ENCODE measurements at places on chromosomes 11 and 22.
A peak's percentile ranks its signal among the peaks of the same experiment; 100 is the strongest.

DNA sequence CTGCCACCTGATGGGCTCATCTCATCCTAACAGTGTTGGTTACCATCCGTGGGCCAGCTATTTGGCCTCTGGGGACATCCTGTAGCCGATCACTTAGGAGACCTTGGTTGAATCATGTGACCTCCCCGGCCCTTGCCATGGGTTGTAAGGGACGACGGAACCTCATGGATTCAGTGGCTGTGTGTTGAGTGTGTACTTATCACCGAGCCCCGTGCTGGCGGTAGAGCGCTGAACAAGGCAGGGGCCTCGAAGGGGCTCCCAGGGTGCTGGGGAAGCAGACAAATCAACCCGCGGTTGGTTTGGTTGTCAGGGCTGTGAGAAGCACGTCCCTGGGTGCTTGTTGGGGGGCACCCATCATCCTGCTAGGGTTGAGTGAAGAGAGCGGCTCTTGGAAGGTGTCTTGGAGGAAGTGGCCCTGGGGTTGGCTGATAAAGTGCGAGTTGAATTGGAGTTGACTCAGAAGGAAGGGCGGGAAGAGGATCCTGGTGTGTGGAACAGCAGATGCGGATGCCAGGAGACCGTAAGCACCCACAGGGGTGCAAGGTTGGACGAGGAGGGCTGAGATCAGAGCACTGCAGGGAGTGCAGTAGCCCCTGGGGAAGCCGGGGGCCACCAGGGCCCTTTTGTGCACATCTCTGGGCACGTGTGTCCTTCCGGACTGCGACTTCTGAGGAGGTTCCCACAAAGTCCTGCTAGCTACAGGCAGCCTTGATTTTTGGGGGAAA lies 53.6 kb downstream of the MPPED1 start:
- no peak for DNase-seq

- DNase-seq, result no peak
Observed at GRCh38 chr11:92894197-92894596, 75.3 kb upstream of the MTNR1B start.

- no peak for DNase-seq
Observed at GRCh38 chr11:2465202-2466068, 20.6 kb downstream of the KCNQ1 start.

- DNase-seq, result no peak
Observed at GRCh38 chr22:50657925-50658324, 14.7 kb upstream of the SHANK3 start.

- DNase-seq, result no peak
Observed at GRCh38 chr11:8309862-8310261, 46.2 kb upstream of the LMO1 start.

DNA sequence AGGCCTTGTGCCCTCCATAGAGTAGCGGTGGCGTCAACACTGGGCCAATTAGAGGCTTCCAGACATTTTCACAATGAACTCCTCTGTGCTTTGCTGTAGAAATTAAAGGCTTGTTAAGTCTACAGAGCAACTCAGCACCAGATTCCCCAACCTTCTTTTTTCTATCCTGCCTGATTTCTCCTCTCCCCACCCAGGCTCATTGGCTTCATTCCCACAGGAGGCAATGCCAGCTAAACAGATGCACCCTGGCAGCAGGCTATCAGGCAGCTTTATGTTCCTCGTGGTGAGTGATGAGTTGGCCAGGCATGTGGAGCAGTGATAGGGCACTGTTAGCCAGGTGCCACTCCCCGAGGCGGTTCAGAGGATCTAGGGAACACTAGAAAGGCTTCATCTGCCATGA lies 4.8 kb downstream of the DIXDC1 start:
- DNase-seq, result peak; percentile 10

- DNase-seq, result no peak
Observed at GRCh38 chr11:122405547-122406341, 249.8 kb upstream of the UBASH3B start.

GRCh38 chr22:39144101-39144767 lies 8.2 kb downstream of the CBX7 start:
- DNase-seq, result no peak

- DNase-seq, result no peak
Observed at GRCh38 chr11:115758011-115758410, 253.8 kb upstream of the CADM1 start.

GRCh38 chr11:3375552-3375951 lies 3.4 kb downstream of the ZNF195 start:
- DNase-seq, result no peak

DNA sequence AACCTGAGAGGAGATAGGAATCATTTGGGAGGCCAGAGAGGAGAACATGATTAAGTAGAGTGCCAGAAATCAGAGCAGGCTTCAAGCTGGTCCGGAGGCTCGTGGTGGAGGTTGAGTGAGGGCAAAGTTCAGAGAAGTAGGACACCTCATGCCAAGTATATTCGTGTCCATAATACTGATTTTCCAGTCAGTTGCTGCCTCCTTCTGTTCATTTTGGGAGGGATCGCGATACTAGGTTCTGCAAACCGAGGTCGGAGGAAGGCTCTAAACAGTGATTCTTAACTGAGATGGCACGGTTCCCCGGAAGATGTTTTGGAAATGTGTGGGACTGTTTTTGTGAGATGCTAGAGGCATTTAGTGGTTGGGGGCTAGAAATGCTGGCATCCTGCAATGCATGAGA lies 13.6 kb upstream of the CD3E start:
- no peak for DNase-seq

DNA sequence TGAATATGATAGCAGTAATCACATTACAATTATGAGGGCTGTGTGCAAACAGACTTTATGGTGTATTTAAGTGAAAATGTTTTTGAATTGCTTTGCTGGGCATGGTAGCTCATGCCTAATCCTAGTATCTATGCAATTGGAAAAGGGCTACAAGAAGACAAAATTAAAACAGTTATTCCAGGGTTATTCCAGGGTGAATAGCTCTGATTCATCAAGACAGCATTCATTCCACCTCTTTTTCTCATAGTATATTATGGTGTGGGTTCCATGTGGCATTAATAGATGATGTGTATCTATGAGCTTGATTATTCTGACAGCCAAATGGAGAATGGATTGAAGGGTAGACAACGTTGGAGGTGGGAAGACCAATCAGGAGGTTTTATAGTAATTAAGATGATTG lies 12.1 kb upstream of the SIDT2 start:
- DNase-seq, result no peak

DNA sequence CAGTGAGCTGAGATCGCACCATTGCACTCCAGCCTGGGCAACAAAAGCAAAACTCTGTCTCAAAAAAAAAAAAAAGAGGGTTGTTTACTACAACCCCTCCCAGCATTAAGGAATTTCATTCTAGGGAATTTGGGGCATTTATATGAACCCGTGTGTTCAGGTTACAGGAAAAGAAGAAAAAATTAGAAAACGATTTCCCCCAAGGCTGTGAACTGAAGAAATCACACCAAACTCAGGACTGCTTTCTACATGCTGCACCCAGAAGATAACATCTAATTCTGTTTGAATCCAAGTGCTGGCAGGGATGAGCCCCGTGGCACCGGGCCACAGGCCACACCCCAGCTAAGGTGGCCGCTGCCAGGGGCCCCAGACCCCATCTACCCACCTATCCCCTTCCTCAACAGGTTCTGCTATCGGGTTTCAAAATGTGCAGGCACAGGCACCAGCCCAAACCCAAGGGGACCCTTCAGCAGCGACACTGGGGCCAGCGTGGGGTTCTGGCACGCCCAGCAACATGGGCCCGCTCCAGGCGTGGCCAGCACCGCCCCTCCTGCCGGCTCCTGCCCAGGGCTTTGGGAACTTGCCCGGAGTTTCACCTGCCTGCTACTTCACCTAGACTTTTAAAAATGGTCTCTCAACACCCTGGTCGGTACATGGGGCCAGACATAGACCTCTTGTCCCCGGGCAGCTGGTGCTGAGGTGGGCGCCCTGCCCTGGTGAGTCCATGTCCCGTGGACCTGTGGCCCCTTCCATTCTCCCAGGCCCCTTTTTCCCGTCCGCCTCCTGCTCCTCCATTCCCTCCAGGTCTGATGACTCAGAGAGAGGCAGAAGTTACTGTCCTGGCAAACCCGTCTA lies 11.8 kb downstream of the CELSR1 start:
- DNase-seq, result no peak

DNA sequence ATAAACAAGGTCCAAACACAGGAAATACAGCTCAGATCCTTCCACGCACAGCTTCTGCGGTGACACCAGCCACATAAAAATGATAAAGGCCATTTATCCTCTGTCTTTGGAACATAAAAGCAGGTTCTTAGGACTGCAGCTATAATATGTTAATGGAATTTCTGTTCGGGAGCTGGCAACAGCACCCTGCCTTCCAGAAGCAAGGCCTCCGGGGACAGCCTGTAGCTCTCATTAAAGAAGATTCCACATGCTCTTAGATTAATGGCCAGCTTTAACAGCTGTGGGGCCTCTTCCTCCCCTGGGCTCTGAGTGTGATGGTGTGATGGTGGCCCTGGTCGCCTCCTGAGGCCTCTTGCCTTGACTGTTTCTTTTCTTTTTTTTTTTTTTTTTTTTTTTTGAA lies 137.3 kb downstream of the CACNA1I start:
- no peak for DNase-seq

GRCh38 chr11:74871037-74871436 lies 77.9 kb downstream of the XRRA1 start:
- DNase-seq, result no peak

GRCh38 chr11:3227568-3228444 lies 4.4 kb downstream of the MRGPRE start:
- no peak for DNase-seq

DNA sequence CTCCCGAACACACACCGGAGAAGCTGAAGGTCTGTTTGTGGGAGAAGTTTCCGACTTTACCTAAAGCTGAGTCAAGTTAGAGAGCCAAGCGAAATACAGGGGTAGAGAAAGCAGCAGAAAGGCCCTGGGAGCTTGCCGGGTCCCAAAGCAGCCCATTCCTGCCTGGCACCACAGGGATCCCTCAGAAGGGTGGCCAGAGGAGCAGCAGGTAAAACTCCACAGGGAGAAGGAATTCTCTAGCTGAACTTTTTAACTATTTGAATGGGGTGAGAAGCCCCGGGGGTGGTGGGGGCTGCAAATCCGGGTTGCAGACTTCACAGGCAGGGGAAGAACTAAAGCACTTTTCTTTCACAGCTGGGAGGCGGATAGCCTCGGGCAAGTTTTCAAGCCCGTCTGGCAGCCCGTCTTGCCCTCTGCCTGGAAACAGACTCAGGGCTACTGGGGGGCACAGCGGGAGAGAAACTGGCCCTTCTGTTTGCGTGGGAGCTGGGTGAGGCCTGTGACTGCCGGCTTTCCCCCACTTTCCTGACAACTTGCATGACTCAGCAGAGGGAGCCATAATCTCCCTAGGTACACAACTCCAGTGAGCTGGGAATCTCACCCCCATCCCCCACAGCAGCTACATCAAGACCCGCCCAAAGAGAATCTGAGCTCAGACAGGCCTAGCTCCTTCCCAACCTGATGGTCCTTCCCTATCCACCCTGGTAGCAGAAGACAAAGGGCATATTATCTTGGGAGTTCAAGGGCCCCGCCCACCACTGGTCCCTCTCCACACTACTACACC lies 311.0 kb downstream of the SBF2 start:
- DNase-seq, result no peak

GRCh38 chr11:83456075-83456474 lies 169.9 kb upstream of the CCDC90B start:
- no peak for DNase-seq

- DNase-seq, result no peak
Observed at GRCh38 chr11:112320668-112321067, 60.0 kb upstream of the PLET1 start.

DNA sequence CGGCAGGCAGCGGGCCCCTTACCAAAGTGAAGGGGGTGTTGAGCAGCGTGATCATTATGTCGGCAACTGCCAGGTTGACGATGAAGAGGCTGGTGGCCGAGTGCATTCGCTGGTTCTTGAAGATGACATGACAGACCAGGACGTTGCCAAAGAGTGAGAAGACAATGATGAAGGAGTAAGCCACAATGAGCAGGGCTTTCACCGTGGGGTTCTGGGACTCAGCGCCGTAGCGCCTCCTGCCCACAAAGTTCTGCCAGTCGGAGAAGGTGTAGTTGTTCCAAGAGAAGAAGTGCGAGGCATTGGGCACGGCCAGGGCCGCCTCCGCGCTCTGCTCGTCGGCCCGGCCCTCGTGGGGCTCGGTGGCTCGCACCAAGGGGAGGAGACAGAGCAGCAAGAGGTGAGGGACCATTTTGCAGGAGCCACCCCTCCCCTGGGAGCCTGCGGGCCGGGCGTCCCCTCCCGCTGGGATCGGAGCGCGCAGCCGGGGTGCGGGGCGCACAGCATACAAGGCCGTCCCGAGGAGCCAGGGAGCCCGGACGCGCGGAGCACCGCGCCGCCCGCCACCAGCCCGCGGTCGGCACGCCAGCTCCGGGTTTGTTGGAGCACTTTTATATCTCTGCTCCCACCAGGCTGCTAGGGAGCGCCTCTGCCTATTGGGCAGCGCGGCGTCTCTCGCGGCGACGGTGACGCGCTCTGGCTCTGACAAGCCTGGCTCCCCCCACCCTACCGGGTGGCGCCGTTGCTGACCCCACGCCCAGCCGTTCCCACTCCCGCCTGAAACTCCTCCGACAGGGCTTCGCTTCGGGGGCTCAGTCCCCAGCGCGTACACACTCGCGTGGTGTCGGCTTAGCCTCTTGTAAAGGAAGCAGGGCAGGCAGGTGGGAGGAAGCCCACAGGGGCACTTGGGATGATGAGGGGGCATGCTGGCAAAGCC lies at the start of gene GPR83:
GPR83 (minus strand) TSS at position 581 of the 934 bp plus-strand sequence; CDS start at position 409, 172 bp downstream.
- DNase-seq, result peak; percentile 14

GRCh38 chr11:62444835-62445234 lies 26.0 kb downstream of the SCGB1A1 start:
- no peak for DNase-seq

GRCh38 chr11:59368238-59369022 lies 9.7 kb downstream of the OR5AN1 start:
- DNase-seq, result no peak

GRCh38 chr11:1049911-1050580 lies 13.5 kb upstream of the MUC6 start:
- no peak for DNase-seq

GRCh38 chr11:132960273-132961078 lies 571.8 kb downstream of the OPCML start:
- no peak for DNase-seq

DNA sequence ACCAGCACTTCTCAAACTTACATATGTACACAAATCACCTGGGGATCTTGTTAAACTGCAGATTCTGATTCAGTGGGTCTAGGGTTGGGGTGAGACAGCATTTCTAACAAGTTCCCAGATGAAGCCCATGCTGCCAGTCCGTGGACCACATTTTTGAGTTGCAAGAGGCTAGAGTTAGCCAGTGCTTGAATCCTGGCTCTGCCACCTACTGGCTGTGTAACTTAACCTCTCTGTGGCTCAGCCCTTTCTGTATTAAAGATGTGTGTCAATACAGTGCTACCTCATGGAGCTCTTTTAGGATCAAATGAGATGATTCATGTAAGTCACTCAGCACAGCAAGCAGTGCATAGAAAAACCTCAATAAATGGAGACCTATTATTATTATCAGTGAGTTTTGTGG lies 90.2 kb upstream of the ISX start:
- no peak for DNase-seq
